ENCODE measurements at places on chromosomes 16 and 17.

DNA sequence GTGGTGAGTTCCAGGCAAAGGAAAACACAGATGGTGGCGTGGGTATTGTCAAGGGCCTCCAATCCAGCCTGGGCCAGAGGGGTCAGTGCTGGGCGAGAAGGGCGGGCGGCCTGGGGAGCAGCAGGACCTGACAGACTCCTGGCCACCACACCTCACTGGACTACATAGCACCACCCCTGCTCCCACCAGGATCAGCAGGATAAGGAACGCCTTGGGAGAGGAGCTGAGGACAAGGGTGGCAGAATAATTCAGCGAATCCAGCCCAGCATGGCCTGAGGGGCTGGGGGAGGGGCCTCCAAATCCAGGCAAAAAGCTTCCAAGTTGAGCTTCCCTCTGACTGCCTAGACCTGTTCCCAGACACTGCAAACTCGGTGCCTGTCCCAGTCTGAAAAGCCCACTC is 6.5 kb downstream of the DLX4 start:
- no peak for DNase-seq

DNA sequence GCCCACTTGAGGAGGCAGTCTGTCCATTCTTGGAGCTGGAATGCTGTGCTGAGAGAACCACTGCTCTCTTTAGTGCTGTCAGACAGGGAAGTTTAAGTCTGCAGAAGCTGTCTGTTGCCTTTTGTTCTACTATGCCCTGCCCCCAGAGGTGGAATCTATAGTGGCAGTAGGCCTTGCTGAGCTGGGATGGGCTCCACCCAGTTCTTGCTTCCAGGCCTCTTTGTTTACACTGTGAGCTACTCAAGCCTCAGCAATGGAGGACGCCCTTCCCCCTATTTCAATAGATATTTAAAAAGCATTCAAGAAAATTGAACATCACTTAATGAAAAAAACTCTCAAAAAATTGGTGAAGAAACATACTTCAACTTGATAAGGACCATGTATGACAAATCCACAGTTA is 313.5 kb downstream of the PHKB start:
- peak; percentile 62 for DNase-seq

- DNase-seq = peak; percentile 13
Measured at GRCh38 chr16:73140929-73141328, 93.0 kb upstream of the ZFHX3 start.

- peak; percentile 44 for DNase-seq
Measured at GRCh38 chr17:81865733-81866439, 5.3 kb downstream of the ARHGDIA start.

- DNase-seq = no peak
Measured at GRCh38 chr17:19610311-19610710, 38.2 kb upstream of the ALDH3A2 start.

- DNase-seq = no peak
Measured at GRCh38 chr16:19415918-19416317, 1.8 kb upstream of the TMC5 start.

DNA sequence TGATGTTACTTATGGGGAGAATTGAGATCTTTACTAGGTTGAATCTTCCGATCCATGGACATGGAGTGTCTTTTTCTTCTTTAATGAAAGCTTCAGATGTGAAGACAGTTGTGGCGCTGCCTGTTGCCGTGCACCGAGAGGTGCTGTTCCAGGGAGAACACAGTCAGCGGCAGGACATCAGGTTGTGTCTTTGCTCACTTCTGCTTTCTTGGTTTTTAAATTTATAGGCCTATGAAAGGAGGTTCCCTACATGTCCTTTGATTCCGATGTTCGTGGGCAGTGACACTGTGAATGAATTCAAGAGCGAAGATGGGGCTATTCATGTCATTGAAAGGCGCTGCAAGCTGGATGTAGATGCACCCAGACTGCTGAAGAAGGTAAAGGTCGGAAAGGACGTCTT is 49.8 kb downstream of the SEC14L1 start:
- no peak for DNase-seq

DNA sequence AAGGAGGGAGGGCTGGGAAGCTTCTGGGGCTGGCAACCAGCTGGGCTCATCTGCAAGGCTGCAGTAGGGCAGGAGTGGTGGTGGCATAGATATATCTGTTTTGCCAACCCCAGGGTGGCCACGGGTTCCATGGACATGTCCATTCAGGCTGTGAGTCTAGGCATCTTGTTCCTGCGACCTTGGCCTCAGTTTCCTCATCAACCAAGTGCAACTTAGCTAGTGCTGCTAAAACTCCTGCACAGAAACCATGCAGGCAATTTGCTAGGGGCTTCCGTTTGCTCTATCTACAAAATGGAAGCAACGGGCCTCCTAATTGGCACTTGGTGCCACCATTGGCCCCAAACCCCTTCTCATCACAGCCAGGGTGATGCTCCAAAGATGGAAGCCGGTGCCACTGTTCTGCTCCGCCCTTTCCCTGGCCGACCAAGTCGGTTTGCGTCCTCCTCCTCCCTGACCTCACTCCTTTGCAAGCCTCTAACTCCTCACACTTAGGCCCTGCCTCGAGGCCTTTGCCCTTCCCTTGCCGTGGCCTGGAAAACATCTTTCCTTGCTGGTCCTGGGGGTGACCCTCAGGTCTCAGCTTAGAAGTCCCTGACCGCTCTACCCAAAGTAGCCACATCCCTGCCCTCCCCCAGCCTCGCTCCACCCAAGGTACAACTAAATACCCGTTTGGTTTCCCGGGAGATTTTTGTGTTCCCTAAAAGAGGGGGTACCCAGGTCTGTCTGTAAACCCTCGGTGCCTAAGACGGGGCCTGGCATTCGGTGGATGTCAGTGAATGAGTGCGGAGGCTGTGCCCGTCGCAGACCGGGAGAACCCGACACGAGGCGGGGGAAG is 1.2 kb downstream of the SREBF1 start:
- DNase-seq = no peak

DNA sequence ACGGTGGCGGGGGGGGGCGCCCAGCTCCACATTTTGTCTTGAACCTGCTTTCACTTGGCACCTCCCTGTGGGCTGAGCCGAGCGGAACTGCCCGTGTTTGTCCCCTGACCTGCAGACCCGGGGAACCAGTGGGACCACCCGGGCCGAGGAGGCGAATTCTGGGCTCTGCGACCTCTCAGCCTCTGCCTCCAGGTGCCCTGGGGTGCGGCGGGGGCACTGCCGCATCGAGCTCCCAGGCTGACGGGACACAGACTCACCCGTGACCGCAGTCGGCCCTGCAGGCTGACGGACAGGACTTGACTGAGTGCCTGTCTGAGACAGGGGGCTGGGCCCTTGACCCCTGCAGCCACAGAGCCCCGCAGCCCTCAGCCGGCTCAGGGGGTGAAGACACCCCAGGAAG is 11.1 kb upstream of the C1QTNF8 start:
- DNase-seq = no peak

DNA sequence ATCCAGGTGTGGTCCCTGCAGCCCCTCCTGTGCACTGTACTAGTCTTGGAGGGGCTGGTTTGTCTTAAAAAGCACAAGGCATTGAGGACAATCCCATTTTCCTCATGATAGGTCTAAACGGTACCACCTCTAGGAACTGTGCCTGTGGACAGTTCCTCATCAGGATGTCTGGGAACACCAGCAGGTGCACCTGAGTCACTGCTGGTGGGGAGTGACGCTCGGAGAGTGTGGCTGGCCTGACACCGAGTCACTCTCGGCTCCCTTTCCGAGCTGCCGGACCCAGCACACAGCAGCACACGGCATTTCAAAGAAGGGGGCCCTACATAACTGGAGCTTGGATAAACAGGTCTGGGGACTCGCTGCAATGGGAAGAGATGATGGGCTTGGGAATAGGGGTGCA is 25.6 kb downstream of the LRRC75A start:
- DNase-seq = no peak

GRCh38 chr17:21008160-21008915 is 34.5 kb downstream of the USP22 start:
- no peak for DNase-seq

GRCh38 chr17:80352991-80353665 is 61.8 kb upstream of the ENDOV start:
- DNase-seq = no peak

GRCh38 chr16:86232496-86232895 is 277.8 kb upstream of the FOXF1 start:
- no peak for DNase-seq

GRCh38 chr16:58365623-58366022 is 26.6 kb upstream of the GINS3 start:
- DNase-seq = no peak

DNA sequence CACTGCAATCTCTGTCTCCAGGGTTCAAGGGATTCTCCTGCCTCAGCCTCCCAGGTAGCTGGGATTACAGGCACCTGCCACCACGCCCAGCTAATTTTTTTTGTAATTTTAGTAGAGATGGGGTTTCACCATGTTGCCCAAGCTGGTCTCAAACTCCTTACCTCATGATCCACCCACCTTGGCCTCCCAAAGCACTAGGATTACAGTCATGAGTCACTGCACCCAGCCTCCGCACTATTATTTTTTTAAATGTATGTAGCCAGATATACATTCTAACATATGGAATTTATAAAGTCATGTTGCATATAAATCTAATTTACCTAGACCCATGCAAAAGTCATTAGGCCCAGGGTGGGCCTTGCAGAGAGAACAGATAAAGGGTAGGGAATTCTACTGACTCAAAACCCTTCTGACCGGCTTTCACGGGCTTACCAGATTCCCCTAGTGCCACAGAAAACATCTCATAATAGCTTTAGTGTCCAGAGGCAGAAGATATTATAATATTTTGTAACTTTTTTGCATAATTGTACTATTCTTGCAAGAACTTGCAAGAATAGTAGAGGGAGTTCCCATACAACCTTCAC is 20.5 kb upstream of the HELZ start:
- no peak for DNase-seq

DNA sequence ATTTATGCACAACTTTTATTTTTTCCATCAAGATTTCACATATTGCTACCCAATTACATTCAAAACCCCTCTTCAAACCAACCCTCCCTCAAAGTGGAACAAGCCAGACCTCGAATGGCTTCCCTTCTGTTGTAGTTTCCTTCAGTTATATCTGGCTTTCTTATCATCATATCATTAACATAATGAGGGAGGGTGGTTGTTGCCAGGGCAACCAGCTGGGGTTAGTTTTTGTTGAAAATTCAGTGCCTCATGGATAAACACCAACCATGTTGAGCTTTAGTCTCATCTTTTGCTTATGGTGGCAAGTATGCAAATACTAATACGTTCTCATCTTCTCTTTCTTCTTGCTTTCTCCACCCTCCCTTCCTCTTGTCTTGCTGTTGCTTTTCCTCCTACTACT is 359.7 kb downstream of the CDH11 start:
- DNase-seq = no peak

- DNase-seq = peak; percentile 43
Measured at GRCh38 chr17:81481073-81481799, 31.4 kb downstream of the ACTG1 start.

- no peak for DNase-seq
Measured at GRCh38 chr16:20676268-20676825, 21.1 kb downstream of the ACSM1 start.

DNA sequence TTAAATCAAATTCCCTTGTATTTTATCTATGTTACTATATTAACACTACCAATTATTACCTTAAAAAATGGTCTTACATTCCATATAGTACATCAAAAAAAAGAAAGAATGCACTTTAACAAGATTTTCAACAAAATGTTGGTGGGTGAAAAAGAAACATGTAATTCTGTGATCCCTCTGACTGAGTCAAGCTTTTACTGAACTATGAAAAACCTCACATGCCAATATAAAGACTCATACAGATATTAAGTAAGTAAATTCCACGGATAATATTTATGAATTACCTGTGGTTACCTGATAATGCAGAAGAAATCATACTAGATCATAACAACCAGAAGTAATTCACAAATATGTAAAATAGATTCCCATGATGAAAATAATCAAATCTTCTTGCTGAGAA is 12.4 kb downstream of the COIL start:
- peak; percentile 58 for DNase-seq

DNA sequence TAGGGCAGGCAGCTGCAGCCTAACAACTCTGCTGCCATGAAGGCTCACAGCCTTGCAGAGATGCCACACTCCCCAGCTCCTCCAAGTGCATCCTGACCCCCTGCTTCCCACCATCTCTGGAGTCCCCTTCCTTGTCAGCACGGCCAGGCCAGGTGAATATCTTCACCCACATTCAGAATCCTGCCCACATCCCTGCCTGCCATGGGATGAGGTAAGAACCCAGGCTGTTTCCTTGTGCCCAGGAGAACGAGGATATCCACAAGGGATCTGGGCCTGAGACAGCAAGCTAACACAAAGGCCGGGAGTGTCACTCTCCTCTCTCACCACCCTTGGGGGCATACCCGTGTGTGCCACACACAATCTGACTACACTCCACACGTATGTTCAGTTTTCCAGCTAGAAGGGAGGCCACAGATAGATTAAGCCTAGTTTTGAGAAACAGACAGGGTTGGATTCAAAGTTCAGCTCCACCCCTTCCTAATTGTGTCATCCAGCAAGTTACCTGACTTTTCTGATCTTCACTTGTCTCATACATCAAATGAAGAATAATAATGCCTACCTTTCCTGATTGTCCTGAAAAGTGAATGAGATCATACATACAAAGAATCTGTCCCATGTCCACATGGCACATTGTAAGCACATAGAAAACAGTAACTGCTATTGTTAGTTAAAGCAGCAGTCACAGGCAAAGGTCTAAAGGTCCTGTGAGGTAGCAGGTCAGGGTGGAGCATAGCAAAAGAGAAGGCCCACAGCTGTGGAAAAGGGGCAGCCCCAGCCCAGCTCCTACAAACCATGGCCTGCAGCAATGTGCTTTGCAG is 17.4 kb upstream of the SUPT4H1 start:
- DNase-seq = no peak

- DNase-seq = no peak
Measured at GRCh38 chr17:19334331-19334730, 28.2 kb downstream of the B9D1 start.

GRCh38 chr17:77320485-77321256 is 179.9 kb downstream of the SEC14L1 start:
- peak; percentile 54 for DNase-seq

DNA sequence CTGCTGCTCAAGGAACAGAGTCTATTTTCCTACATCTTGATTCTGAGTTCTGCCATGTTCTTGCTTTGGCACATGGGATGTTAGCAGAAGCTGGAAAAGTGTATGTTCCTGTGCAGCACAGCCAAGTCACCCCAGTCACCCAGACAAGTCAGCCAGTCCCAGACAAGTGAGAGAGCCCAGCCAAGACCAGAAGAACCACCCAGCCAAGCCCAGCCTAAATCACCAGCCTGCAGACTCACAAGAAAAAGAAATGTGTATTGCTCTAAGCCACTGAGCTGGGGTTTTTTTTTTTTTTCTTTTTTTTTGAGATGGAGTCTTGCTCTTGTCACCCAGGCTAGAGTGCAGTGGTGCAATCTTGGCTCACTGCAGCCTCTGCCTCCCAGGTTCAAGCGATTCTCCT is 141.3 kb upstream of the CDC42EP4 start:
- no peak for DNase-seq

DNA sequence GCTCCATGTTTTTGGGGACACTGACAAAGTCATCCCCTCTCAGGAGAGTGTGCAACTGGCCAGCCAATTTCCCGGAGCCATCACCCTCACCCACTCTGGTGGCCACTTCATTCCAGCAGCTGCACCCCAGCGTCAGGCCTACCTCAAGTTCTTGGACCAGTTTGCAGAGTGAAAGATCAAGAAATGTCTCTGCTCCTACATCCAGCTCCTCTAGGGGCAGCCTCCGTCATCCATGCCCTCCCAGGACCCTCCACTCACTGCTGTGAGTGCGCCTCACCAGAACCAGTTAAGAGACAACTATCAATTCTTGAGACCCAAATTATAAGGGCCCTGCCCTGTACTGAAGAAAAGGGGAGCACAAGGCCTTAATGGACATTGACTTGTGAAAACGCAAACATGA is 1.1 kb downstream of the OVCA2 start:
- no peak for DNase-seq
